ENCODE measurements at places on chromosomes 7 and 10.

- no peak for DNase-seq
Observed at GRCh38 chr10:12974491-12975199, 26.9 kb downstream of the CCDC3 start.

DNA sequence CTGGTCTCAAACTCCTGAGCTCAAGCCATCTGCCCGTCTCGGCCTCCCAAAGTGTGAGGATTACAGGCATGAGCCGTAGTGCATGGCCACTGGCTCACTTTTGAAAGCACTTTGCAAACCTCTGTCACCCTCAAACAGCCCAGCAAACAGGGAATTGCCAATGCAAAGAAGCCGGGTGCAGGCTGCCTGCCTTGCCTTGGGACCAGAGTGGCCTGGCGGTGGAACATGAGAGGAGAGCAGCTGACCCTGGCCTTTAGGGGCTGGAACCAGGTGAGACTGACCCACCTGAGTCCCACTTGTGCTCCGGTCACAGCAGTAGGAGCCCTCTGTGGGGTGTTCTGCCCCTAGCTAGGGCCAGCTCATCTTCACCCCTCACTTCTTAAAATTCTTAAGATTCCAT is 237.1 kb upstream of the GALNT17 start:
- DNase-seq = no peak

DNA sequence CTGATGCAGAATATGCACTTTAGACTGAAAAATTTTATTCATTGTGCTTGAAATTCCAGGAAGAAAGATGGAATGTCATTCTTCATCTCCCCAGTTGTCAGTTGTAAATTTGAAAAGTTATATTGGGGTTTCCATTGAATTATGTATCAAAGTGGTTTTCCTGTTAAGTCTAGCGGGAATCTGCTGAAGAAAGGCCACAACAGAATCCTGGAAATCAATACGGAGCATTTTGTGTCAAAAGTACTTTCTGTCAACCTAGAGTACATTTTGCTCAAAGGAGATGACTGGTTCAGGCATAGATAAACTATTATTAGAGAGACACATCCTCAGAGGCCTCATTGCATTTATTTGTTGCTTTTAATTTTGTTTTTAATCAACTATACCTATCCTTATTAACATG is 538.2 kb upstream of the SEMA3D start:
- DNase-seq = no peak

- DNase-seq = no peak
Observed at GRCh38 chr10:69328380-69328735, 50.1 kb downstream of the HK1 start.

DNA sequence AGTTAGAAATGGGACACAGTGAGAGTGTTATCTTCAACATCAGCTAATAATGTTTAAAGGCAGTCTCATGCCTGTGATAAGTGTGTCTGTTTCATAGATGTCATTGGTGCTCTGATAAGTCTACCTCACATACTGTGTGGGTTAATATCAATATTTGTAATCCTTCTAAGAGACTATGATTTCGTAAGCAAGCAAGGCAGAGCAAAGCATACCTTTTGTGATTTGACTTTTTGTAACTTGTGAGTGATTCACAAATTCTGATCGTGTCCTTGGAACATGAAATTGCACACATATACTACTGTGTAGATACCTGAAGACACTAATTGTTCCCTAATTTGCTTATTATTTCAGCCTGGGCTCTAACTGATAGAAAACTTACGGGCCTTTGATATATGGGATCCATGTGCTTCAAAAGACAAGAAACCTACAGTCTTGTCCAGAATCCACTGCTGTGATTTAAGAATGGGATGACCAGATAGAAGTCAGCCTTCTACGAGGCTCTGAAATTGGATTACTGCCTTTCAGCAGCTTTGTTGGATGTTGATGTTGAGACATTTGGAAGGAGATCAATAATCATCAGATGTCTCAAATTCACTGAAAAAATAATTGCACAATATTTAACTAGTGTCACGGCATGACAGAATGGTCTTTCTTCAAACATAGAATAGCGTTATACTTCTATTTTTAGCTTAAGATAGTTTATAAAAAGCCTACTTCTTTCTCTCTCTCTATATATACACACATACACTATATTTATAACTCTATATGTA is 63.2 kb upstream of the KLF6 start:
- DNase-seq = no peak

- DNase-seq = no peak
Observed at GRCh38 chr7:50655020-50655419, 89.8 kb upstream of the DDC start.

- no peak for DNase-seq
Observed at GRCh38 chr10:49228677-49229076, 40.5 kb upstream of the TMEM273 start.

DNA sequence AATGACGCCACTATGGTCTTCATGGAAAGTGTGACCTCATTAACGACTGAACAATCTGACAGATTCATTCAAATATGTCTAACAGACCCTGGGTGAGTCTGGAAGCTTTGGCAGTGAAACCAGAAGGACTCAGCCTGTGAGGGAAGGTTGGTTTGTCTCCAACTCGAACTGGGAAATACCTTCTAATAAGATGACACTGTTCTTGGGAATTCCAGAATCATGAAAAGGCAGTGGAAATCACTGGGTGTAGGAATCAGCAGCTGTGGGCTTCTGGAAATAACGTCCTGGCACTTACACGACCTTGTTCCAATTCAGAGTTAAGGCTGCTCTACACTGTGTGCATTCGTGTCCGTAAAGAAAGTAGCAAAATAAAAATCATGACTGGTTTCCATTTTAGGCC is 75.1 kb downstream of the DGKI start:
- DNase-seq = no peak
